ENCODE measurements at places on chromosomes 12 and 14. TPM values are rescaled to one million over a fixed set of nuclear protein-coding genes. Genes with fewer than 3 reads are reported as not detected.
A peak's percentile ranks its signal among the peaks of the same experiment; 100 is the strongest.

- DNase-seq: no peak
These were observed 395.3 kb downstream of the AEBP2 start for GRCh38 chr12:19834592-19834991.

Gene BCL2L14
- 14.2 TPM for total RNA-seq

DNA sequence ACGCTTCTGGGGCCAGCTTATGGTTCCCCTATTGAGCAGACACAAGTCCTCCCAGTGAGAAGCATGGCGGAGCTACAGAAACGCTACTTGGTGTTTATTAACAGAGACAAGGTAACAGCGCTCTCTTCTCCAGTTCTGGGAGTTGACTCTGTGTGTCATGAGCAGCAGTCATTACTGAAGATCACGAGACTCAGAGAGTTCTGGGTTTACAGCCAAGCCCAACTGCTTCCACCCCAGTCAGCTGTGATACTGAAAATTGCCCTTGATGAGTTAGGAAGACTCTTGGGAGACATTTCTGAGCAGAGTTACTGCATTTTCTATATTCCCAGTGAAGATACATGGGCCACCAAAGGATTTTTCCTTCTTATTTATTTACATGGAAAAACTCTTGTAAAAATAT, 48.6 kb downstream of the CFAP251 start:
- no peak for DNase-seq

DNA sequence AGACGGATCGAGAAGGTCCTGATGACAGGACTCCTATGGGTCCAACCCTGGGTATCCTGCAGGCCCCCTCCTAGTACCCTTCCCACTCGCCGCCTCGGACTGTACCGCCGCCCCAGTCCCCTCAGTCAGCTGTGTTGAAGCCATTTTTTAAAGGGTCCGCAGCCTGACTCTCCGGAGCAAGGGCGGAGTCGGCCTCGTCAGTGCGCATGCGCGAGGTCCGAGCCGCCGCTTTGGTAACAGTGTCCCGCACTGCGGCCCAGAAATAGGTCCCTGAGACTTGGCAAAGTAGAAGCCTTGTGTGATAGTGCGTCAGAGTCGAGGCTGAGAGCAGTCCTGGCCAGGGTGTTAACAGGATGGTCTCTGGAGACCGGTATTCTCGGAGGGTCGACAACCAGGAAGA, 769.0 kb upstream of the ALG10B start:
- DNase-seq: no peak

- DNase-seq: no peak
These were observed 29.0 kb upstream of the C12orf50 start for GRCh38 chr12:88057994-88058718.

- DNase-seq: no peak
These were observed 602 bp downstream of the CHFR start for GRCh38 chr12:132886529-132887477.

DNA sequence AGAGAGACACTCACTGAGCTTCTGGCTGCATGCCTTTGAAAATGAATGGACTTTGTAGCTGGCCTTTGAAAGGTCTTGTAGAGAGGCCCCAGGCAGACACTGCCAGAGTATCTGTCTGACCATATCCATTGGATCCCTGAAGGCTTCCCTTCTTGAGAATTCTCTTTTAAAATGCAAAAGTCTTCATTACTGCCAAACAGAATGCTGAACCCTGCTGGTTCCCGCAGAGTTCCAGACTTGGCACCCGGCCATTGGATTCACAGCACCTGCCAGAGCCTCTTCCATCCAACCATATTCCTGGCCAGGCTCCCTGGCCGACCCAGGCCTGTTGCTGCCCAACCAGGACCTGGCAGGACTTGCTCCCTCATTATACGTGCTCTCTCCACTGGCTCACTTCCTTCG, 182.5 kb downstream of the GXYLT1 start:
- DNase-seq: no peak

DNA sequence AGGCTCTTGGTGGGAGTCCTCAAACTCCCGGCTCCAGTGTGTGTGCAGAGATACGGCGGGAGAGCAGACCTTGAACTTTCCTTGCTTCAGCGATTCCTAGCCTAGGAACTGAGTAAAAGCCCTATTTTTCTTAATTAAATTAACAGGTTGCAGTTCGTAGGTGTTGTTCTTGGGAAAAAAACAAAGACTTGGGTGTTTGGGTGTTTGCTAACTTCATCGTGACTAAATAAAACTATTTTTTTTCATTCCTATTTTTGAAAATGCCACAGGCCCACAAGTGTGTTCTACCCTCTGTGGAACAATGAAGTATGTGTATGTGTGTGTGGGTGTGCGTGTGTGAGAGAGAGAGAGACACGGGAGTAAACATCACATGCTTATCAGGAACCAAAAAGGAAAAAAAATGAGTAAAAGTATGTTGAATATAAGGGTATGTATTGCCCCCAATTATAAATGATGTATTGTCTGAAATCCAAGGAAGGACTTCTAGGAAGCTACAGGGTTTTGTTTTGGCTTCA, 651 bp downstream of the TMEM117 start:
- DNase-seq: no peak

- no peak for DNase-seq
These were observed 65.4 kb downstream of the DACT1 start for GRCh38 chr14:58703161-58703506.

GRCh38 chr12:113766131-113766878, 199.8 kb downstream of the RBM19 start:
- DNase-seq: no peak

DNA sequence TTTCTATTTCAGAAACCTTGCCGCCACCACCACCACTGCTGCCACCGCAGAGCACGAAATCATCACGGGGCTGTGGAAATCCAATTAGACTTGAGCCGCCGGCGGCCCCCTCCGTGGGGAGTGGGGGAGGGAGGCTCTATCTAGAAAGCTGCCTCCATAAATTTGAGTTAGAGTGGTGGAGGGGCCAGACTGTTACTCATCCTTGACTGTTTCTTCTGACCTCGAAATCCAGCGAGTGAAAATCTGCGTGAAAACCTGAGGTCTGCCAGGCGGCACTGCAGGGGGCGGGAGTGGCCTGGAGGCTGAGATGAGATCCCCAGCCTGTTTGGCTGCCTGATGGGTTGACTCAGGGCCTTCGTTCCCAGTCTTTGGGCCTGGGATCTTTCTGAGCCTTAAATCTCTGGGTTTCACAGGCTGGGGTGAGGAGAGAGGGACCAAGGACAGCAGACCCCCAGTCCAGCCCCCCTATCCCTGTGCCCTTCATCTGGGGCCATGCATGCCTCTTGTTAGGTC, 29.9 kb downstream of the TSPAN9 start:
- no peak for DNase-seq

DNA sequence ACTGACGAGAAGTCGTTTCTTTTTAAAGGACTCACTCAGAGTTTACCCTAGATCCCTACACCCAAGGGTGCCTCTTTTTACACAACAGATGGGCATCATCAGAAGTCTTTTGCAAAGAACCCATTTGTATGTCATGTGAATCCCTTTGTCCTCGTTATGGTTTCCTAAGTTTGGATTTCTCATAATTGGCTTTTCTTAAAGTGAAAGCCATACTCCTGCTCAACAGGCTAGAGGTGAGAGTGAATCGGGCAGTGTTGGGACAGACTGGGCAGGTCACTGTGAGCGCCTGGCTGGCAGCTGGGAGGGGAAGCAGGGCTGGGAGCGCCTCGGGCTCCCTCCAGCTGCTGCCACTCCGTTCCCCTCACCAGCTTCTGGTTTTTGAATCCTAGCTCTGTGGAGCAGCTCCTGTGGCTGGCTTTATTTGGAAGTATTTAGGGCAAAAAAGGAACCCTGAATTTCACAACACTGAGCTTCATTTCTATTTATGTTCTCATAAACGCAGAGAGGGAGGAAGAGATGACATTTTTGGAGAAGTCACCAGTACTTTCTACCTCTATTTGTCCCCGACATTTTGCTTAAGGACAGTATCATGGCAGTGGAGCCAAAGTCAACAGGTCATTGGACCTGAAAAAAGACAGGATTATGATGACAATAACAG, 63.8 kb upstream of the ACTN1 start:
- no peak for DNase-seq

DNA sequence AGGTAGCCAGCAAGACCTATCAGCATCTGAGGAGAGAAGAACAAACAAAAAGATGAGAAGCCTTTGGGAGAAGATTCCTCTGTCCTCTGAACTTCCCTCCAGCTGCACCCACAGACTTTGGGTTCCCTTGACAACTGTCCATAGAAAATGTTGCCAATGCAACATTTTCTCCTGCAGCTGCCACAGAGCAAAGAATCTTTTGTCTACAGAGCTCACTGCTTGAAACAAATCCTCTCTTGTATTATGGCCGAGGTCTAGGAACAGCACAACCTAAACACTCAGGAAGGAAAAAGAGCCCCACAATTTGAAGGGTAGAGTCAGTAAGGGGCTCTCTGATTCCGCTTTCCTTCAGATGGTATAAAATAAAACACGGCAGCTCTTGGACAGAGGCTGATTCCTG, 14.3 kb downstream of the POMT2 start:
- DNase-seq: no peak

GRCh38 chr14:93587330-93587729, 156.6 kb downstream of the UNC79 start:
- DNase-seq: no peak

Gene TTLL5
- 35.5 TPM for total RNA-seq

- no peak for DNase-seq
These were observed 596.5 kb downstream of the MED13L start for GRCh38 chr12:115680967-115681366.

DNA sequence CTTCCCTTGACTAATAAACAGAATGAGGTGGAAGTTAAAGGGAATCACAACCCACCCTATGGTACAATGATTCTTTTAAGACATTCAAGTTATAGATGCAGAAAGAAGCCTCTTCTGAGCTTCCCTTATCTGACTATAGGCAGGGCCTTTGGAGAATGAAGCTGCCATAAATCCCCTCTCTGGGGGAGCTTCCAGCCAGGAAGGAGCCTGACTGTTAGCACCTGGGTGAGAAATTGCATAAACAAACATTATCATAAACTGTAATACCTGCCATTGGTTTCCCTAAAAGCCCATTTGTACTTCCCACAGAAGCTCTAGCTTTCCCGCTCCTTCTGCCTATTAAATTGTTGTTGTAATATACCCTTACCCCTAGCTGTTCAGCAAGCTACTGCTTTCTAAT, 81.3 kb upstream of the RESF1 start:
- no peak for DNase-seq

GRCh38 chr14:102230481-102231210, 74.3 kb downstream of the MOK start:
- DNase-seq: no peak

DNA sequence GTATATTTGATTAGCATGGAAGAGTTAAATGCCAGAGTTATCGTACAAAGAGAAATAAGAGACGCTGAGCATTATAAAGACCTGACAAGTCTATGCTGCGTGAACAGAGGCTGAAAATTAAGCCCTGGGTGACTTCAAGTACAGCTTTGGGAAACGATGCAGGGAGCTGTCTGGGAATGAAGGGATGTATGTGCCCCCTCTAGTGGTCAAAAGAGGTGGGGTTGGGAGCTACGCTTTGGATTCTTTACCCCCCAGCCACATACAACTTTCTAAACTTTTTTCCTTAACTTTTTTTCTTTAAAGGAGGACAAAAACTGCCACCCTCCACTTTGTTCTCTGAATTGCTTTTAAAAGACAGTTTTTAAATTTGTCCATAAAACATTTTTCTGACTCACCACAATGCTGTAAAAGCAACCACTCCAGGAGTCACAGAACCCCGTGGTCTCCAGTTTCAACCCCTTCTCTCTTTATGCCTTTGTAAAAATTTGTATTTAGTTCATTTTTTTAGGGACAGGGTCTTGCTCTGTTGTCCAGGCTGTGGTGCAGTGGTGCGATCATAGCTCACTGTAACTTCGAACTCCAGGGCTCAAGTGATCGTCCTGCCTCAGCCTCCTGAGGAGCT, 59.4 kb downstream of the ZNF664 start:
- peak; percentile 66 for DNase-seq

GRCh38 chr14:35687335-35687939, 121.7 kb downstream of the RALGAPA1 start:
- DNase-seq: peak; percentile 78

Gene SYCP3
- total RNA-seq: 0.50 TPM

GRCh38 chr14:57609192-57610075, 115.8 kb upstream of the CCDC198 start:
- DNase-seq: no peak

DNA sequence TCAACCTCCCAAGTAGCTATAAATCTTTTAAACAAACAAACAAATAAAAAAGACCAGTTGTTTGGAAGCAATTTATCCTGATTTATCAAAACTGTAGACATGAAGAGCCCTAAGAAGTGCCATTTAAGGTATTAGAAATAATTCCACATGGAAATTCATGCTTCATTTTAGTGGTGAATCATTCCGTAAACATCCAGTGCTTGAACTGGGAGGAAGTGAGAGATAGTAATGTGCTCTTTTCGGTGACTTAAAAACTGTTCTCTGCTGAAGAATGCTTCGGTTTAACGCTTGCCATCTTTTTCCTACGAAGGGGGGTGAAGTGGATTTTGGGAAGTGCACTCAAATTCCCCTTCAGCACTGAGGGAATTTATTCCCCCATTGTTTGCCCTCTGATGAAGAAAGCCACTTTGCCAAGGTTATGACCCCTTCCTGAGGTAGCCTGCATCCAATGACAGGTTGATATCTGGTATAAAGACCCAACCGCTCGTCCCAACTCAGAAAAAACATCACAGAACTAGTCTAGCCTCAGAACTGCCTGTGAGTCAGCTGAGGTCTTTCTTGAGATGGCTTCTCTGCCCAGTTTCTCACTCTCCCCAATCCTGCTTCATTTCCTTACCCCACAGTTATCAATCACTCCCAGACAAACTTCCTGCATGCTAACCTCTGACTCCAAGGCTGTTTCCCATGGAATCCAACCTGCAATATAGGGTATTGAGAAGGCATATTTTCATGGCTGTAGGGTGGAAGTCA, 244.1 kb downstream of the AEBP2 start:
- no peak for DNase-seq

Gene KRT77
- total RNA-seq: not detected

GRCh38 chr14:61492474-61492873, 171.1 kb downstream of the PRKCH start:
- DNase-seq: no peak

GRCh38 chr12:131430158-131430742, 280.6 kb upstream of the SFSWAP start:
- DNase-seq: no peak

Gene CPNE6
- total RNA-seq: not detected

Gene LRTM2
- total RNA-seq: 0.16 TPM

GRCh38 chr14:104882991-104883660, 18.1 kb downstream of the CEP170B start:
- DNase-seq: no peak

GRCh38 chr12:27253347-27253746, 9.3 kb downstream of the STK38L start:
- DNase-seq: no peak

GRCh38 chr12:57276935-57277563, 26.1 kb upstream of the STAC3 start:
- peak; percentile 67 for DNase-seq

Gene HHIPL1
- total RNA-seq: not detected

DNA sequence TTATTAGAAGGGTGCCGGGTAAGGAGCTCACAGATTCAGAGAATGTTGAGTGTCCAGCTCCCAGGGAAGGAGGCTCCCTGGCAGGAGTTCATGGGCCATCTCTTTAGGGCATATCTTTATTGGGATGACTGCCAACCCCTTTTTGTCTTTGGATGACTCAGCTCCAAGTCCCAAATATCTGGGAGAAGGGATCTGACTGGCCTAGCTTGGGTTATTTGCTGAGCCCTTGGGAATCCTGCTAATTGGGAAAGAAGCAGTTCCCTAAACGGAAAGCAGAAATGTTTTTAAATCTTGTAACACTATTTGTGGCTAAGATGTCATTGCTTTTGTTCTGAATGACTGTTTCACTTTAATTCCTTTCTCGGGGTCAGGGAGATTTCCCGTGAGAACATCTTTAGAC, 12.6 kb downstream of the DDX55 start:
- DNase-seq: no peak

Measured in activated CD4-positive, alpha-beta T cell treated with anti-CD3 and anti-CD28 coated beads, Interleukin-2, amount 10 ng/mL, durations not matched to agents 24 days and 14 days (primary cell).